ENCODE measurements at places on chromosomes 12 and 14. TPM values are rescaled to one million over a fixed set of nuclear protein-coding genes. Genes with fewer than 3 reads are reported as not detected.

DNA sequence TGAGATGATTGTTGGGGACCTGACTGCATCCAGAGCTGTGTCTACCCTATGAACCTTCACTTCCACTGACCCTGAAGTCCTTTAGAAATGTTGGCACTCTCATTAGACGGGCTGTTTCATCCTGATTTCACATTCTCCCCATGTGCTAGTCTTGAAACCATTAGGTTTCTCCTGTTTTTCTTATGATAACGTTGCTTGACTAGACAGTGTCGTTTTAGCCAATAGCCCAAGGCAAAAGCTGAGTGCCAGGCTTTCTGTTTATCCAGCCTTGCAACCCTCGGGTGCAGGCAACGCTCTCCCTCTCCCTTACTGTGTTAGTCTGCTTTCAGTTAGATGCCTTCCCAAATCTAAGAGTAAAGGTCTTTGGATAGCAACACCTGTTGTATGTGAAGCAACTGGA is 30.1 kb downstream of the DACT1 start:
- no peak overlapping the region for H3K4me3 ChIP-seq
- H3K27me3 ChIP-seq: no peaks in the 10 kb centered on the region
- peaks cover 6% of the 10 kb centered on the region for H3K4me1 ChIP-seq
- H3K36me3 ChIP-seq: no peaks in the 10 kb centered on the region

- H3K4me1 ChIP-seq: peaks cover 53% of the 10 kb centered on the region
- H3K36me3 ChIP-seq: no peaks in the 10 kb centered on the region
- peak overlapping the region; percentile 92 for H3K27ac ChIP-seq
- no peak for DNase-seq
- H3K4me3 ChIP-seq: no peak overlapping the region
- no peaks in the 10 kb centered on the region for H3K27me3 ChIP-seq
Observed at GRCh38 chr14:81172881-81173280, 47.9 kb downstream of the GTF2A1 start.

The RPS6KL1 gene
- 16.4 TPM for total RNA-seq

The PRB2 gene
- total RNA-seq: not detected

All from thyroid gland (tissue), 4 donors.